ENCODE measurements at places on chromosomes 5 and 9. TPM values are rescaled to one million over a fixed set of nuclear protein-coding genes. Genes with fewer than 3 reads are reported as not detected.

DNA sequence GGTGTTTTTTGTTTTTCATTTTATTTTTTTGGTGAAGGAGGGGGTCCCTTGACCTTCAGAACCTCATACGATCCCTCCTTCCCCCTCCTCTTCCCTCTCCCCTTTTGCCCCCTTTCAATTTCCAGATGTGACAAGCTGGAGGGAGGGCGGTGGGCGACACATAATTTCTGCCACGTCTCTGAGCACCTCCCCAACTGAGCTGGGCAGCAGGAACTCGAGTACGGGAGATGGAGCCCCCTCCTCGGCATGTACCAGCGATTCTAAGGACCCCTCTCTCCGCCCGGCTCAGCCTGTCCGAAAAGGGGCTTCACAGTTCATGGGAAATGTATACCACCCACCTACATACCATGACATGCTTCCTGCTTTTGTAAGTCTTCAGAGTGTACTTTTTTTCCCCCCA is 52.4 kb downstream of the PRRC2B start:
- no peak for DNase-seq

- DNase-seq, result no peak
These were observed 822 bp downstream of the DENND4C start for GRCh38 chr9:19231126-19231903.

DNA sequence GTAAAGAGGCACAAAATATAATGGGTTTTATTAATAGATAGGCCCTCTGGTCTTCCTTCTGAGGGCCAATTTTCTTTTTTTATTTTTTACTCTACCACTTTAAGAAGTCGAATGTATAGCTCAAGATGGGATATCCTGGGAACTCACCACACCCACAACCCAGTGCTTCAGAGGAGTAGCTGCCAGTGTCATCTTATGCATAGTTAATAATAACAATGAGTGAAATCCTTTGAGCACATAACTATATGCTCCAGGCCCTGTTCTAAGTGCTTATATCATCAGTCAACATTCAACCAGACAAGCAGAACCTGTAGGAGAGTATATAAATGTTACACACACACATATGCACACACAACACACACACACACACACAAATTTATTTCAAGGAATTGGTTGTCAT is 150.3 kb upstream of the ACTBL2 start:
- DNase-seq, result no peak

DNA sequence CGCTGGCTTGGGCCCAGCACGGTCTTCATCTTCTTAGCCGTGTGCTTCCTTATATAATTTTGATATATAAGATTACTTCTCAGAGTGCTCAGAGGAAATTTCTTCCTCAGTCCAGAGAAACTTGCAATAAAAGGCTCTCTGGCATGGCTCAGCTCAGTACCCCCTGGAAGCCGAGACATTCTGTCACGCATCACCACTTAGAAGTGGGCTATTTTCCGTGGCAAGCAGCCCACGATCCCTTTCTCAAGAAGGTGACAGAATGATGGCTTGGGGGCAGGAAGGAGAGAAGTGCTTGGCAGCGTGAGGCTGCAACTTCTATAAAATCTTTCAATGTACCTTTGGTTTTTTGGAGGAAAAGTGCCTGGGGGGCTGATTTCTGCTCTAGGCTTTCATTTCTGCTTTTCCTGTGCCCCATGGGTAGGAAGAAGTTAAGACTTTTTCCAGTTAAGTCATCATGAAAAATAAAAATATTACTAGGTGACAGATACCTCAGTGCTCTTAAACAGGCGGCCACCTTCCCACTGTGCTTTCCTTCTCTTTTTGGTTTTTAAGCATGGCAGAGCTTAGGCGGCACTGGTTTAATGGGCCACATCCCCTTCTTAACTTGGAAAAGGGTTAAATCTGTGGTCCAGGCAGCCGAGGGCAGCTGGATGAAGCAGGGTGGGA is 104.6 kb downstream of the MVB12B start:
- DNase-seq, result no peak

- peak; percentile 82 for DNase-seq
These were observed 58.5 kb downstream of the CNTRL start for GRCh38 chr9:121133104-121133816.

DNA sequence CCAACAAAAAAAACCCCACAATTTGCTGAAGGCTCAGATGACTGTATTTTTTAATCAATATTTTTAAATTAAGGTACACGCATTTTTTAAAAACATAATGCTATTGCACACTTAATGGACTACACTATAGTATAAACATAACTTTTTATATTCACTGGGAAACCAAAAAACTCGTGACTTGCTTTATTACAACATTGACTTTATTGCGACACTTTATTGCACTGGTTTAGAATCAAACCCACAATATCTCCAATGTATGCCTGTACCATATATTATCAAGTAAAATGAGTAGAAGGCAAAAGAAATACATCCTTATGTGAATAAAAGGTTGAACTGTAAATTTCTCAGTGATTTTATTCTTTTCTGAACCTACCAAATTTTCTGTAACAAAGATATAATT is 53.7 kb downstream of the RICTOR start:
- DNase-seq, result no peak

CCDC112 gene
- 1.2 TPM for polyA plus RNA-seq

- no peak for DNase-seq
These were observed 29.9 kb downstream of the LHX3 start for GRCh38 chr9:136174779-136175615.

GRCh38 chr5:124504081-124504916 is 242.1 kb downstream of the ZNF608 start:
- DNase-seq, result no peak

DNA sequence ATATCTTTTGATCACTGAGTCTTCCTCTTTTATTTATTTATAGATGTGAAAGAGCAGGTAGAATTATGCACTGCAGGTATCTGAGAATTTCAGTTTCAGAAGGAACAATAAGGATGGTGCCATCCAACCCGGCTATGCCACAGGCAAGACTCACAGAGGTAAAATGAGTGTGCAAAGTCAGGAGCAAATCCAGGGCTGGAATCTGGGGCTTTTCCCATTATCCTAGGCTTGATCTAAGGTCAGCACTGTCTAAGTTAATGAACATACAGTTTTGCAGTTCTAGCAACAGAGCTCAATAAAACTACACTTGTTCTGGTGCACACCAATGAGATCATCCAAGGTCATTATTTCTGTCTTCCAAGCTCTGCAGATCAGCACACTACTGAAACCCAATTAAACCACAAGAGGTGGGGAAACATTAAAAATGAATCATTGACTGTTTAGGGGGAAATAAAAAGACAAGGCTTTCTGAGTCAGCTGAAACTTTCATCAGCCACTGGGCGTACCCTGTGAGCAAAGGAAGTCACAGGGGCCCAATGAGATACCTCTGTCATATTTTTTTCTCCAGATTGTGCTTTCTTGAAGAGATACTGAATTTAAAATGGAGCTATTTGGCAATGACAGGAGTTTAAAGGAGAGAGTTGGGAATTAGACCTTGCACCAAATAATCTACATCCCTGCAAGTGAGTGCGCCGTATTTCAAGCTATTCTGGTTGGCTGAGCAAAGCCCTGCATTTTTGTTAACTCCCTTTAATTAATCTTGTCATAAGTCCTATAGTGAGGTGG is 662.2 kb upstream of the ZNF608 start:
- no peak for DNase-seq

FAM200C gene
- 0.17 TPM for polyA plus RNA-seq

SPINK4 gene
- not detected for polyA plus RNA-seq

GRCh38 chr5:37121465-37121864 is 127.7 kb downstream of the CPLANE1 start:
- no peak for DNase-seq

GRCh38 chr5:15634591-15635288 is 134.8 kb downstream of the FBXL7 start:
- no peak for DNase-seq

DNA sequence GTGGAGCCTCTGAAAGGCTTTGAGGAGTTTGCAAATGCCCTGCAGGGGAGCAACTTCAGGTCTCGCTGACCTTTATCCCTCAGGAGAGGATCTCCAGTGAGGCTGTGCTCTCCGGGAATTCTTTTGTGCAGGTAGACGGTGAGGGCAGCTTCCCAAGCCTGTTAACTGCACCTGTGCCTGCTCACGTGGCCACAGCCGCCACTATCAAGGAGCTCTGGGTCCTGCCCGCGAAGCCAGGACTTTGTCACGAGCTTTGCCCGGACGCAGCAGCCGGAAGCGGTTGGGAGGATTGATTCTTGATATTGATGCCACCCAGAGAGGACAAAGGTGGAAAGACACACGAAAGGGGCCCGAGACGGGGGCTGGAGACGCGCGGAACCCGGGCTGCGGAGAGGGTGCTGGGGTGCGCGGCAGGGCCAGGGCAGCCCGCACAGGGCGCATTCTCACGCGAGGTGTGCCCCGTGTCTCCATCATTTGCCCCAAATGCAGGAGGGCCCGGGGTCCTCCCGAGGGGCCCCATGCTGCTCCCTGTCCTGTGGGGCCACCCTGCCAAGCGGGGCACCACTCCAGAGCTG is 18.2 kb downstream of the SLC9A3 start:
- no peak for DNase-seq

POLR3G gene
- 1.9 TPM for polyA plus RNA-seq

- no peak for DNase-seq
These were observed 228.9 kb upstream of the CD180 start for GRCh38 chr5:67425514-67425913.

SHOC1 gene
- polyA plus RNA-seq, result not detected

DNA sequence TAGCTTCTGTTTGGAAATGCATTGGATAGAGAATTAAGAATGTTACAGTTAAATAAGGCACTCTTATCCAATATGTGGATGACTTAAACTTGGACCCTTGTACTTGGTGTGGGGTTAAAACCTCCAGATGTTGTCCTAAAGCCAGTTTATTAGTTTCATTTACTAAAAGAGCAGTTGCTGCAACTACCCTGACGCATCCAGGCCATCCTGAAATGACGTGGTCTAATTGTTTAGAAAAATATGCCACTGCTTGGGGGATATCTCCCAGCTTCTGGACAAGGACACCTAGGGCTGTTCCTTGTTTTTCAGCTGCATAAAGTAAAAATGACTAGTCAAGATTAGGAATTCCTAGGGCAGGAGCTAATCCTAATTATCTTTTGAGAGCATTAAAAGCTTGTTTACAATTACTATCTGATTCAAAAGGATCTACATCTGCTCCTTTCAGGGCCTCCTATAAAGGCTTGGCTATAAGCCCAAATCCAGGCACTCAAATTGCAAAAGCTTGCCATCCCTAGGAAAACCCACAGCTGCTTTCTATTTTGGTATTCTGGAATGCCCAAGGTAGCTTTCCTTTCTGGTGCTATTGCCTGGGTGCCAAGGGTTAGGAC is 45.7 kb upstream of the SLCO4C1 start:
- no peak for DNase-seq

GRCh38 chr5:10333154-10334006 is 20.1 kb upstream of the MARCHF6 start:
- no peak for DNase-seq

SLC25A48 gene
- not detected for polyA plus RNA-seq

OR1J2 gene
- polyA plus RNA-seq, result not detected

DNA sequence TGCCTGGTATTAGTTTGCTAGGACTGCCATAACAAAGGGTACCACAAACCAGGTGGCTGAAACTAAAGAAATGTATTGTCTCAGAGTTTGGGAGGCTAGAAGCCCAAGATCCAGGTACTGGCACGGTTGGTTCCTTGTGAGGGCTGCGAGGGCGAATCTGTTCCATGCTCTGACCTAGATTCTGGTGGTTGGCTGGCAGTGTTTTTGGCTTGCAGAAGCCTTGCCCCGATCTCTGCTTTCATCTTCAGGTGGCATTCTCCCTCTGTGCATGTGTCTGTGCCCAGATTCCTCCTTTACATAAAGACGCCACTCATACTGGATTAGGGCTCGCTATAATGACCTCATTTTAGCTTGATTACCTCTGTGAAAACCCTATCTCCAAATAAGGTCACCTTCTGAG is 36.7 kb downstream of the RAI14 start:
- no peak for DNase-seq

DNA sequence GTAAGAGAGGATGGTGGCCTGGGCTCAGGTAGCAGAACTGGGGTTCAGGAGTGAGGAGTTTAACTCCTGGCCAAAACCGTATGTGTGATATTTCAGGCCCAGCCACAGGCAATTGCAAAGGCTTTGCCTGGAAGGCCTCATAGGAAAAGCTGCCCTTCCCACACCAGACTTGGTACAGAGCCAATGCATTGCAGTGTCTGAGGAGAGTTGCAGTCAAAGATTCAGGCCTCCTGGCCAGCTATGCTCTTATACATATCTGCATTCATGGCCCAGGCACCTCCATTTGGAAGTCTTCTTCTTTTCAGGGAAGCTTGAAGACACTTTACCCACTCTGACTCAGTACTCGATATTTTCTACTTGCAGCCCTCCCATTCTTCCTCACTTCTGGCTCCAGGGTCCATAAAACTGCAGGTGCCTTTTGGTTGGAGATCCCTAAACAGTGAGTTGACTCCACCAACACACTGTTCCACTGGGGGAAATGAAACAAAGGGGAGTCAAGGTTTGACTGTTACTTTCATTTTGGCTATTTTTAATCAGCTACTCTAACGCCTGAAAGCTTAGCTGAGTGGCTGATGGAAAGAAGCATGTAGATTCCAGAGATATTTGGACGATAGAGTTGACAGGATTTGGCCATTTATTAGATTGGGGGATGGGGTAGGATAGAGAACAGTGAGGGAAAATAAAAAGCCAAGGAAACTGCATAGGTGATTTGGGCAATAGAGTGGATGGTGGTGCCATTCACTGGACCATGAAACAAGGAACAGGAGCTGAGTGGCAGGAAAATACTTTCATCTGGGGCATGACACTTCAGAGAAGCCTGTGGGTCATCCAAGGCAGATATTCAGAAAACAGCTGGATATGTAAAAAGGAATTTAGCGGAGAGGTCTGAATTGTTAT is 30.6 kb upstream of the IL33 start:
- DNase-seq, result no peak

MEIKIN gene
- polyA plus RNA-seq, result not detected

DNA sequence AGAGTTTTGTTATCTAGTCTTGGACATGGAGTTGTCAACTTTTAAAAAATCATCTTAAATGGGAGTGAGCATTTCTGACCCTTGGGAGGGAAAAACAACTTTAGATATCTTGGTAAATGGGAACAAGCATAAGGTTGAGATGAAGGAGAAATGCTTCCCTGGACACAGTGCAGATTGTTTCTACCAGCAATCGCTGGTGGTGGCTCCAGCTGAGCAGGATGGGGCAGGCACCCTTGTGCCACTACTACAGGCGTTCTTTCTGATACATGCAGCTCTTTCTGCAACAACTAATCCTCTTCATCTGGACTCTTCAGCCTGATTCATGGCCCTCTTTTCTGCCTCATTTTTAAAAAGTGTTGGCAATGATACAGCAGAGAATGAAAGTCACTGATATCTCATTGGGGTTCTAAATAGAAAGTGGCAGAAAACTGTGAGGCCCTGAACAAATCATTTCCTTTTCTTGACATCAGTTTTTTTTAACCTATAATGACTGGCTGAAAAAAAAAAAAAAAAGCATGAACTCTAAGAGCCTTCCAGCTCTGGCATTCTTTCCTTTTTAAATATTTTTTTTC is 409.4 kb upstream of the PTGER4 start:
- no peak for DNase-seq

COL27A1 gene
- polyA plus RNA-seq, result not detected

GABRA6 gene
- polyA plus RNA-seq, result not detected

GRCh38 chr5:4901924-4902323 is 238.2 kb upstream of the ADAMTS16 start:
- DNase-seq, result no peak

ZNF346 gene
- 13.2 TPM for polyA plus RNA-seq

ASTN2 gene
- polyA plus RNA-seq, result 9.9 TPM

PCDHB4 gene
- not detected for polyA plus RNA-seq

GRCh38 chr5:68055686-68056085 is 159.9 kb upstream of the PIK3R1 start:
- no peak for DNase-seq

- no peak for DNase-seq
These were observed 30.7 kb upstream of the GPX3 start for GRCh38 chr5:150989695-150990094.

BAAT gene
- 0.09 TPM for polyA plus RNA-seq

GRCh38 chr5:110561510-110561909 is 165.0 kb downstream of the TMEM232 start:
- no peak for DNase-seq
